ENCODE measurements at places on chromosomes 2 and 18. TPM values are rescaled to one million over a fixed set of nuclear protein-coding genes. Genes with fewer than 3 reads are reported as not detected.

Gene FARSB
- total RNA-seq = 14.7 TPM

Gene MYO7B
- under 0.01 TPM for total RNA-seq

Gene LYG2
- not detected for total RNA-seq

Gene CDH20
- total RNA-seq = not detected

Gene APLF
- 10.0 TPM for total RNA-seq

Gene PTPRN
- 1.2 TPM for total RNA-seq

Gene CXCR4
- total RNA-seq = under 0.01 TPM

DNA sequence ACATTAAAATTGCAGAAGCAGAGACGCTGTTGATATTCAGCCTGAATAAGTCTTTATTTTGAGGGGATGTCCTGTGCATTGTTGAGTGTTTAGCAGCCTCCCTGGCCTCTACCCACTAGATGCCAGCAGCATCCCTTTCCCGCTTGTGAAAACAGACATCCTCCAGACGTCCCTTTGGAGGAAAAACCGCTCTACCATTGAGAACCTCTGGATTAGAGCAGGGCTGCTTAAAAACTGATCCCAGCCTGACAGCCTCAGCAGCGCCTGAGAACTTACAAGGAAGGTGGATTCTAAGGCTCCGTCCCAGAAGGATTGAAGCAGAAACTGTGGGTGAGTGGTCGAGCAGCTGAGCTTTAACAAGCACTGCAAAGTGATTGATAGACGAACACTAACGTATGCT, 349.7 kb downstream of the CYRIA start:
- no peaks in the 10 kb centered on the region for H3K27me3 ChIP-seq
- no peaks in the 10 kb centered on the region for H3K4me1 ChIP-seq
- no peak overlapping the region for H3K27ac ChIP-seq
- H3K36me3 ChIP-seq = no peaks in the 10 kb centered on the region
- no peak overlapping the region for H3K4me3 ChIP-seq

DNA sequence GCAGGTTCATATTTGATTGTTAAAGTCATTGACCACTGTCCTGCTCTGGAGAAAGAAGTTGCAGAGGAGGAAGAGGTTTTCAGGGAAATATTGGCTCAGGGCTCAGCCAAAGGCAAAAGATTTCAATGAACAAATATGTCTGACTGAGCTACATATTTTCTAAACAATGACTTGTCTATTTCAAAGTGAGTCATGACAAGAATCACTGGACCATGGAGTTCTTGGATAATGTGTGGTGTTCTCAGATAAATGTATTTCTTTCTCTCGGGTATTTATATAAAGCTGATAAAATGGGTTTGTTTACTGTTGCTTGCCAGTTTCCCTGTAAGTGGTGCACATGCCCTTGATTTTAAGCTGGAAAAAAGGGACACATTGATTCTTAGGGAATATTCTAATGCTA, 34.3 kb upstream of the RMP24 start:
- no peaks in the 10 kb centered on the region for H3K36me3 ChIP-seq
- no peak overlapping the region for H3K4me3 ChIP-seq
- H3K27ac ChIP-seq = no peak overlapping the region
- DNase-seq = no peak
- no peaks in the 10 kb centered on the region for H3K4me1 ChIP-seq

GRCh38 chr2:69020496-69021426, 7.8 kb downstream of the ANTXR1 start:
- H3K27me3 ChIP-seq = no peaks in the 10 kb centered on the region
- no peak overlapping the region for H3K27ac ChIP-seq
- peaks cover 31% of the 10 kb centered on the region for H3K4me1 ChIP-seq
- H3K4me3 ChIP-seq = no peak overlapping the region
- no peak for DNase-seq

DNA sequence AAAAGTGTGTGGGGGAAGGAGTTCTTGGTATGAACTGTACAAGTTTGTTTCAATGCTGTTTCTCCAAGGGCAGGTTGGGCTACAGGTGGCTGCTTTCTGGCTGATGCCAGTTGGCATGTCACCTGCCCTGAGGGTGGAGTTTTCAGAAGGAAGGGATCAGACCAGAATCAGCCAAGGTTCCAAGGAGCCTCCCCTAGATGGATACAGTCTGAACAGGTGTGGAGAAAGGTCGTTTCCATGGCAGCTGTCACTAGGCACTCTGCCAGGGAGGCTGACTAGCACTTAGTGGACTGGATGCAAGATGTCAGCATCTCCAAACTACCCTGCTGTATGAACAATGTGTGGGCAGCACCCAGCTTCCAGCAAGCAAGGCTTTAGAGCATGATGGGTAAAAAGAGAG, 444.4 kb upstream of the HNRNPA3 start:
- H3K4me1 ChIP-seq = no peaks in the 10 kb centered on the region
- H3K27me3 ChIP-seq = no peaks in the 10 kb centered on the region
- no peaks in the 10 kb centered on the region for H3K36me3 ChIP-seq
- no peak overlapping the region for H3K27ac ChIP-seq
- H3K4me3 ChIP-seq = no peak overlapping the region
- DNase-seq = no peak

- H3K27me3 ChIP-seq = no peaks in the 10 kb centered on the region
- no peak overlapping the region for H3K4me3 ChIP-seq
Observed at GRCh38 chr2:149651229-149651628, 63.7 kb upstream of the MMADHC start.

- DNase-seq = no peak
- no peak overlapping the region for H3K4me3 ChIP-seq
- no peak overlapping the region for H3K27ac ChIP-seq
Observed at GRCh38 chr2:88865801-88866371, 174.4 kb downstream of the RPIA start.

GRCh38 chr2:226489775-226490541, 309.7 kb downstream of the IRS1 start:
- peaks cover 7% of the 10 kb centered on the region for H3K4me1 ChIP-seq
- no peak overlapping the region for H3K4me3 ChIP-seq
- DNase-seq = peak; percentile 85
- H3K27ac ChIP-seq = peak overlapping the region; percentile 43
- H3K27me3 ChIP-seq = no peaks in the 10 kb centered on the region

- no peak overlapping the region for H3K27ac ChIP-seq
- no peaks in the 10 kb centered on the region for H3K4me1 ChIP-seq
- DNase-seq = no peak
- no peaks in the 10 kb centered on the region for H3K27me3 ChIP-seq
Observed at GRCh38 chr2:140307532-140307931, 1527.3 kb upstream of the NXPH2 start.

GRCh38 chr2:166957686-166958085, 69.4 kb downstream of the XIRP2 start:
- DNase-seq = no peak
- no peaks in the 10 kb centered on the region for H3K4me1 ChIP-seq
- H3K27me3 ChIP-seq = no peaks in the 10 kb centered on the region
- no peak overlapping the region for H3K27ac ChIP-seq
- no peak overlapping the region for H3K4me3 ChIP-seq

GRCh38 chr2:105749583-105750400, 5.1 kb downstream of the NCK2 start:
- peak overlapping the region; percentile 49 for H3K27ac ChIP-seq
- no peak for DNase-seq
- no peak overlapping the region for H3K4me3 ChIP-seq
- peaks cover 24% of the 10 kb centered on the region for H3K4me1 ChIP-seq

DNA sequence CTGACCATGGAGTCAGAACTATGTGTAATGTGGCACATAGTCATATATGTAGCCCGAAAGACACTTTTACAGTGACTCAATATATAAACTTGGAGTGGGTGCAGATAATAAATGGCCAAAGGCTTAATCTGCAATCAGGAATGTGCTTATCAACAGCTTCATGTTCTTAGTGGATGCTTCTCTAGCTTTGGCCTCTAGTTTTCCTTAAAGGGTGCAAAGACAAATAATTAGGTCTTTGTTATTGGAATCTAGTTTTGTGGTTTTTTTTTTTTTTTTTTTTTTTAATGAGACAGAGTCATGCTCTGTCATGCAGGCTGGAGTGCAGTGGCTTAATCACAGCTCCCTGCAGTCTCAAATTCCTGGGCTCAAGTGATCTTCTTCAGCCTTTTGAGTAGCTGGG, 625.6 kb downstream of the EPHA4 start:
- H3K36me3 ChIP-seq = no peaks in the 10 kb centered on the region
- H3K27me3 ChIP-seq = no peaks in the 10 kb centered on the region
- H3K27ac ChIP-seq = no peak overlapping the region
- no peak overlapping the region for H3K4me3 ChIP-seq

GRCh38 chr2:236867441-236868260, 218.0 kb upstream of the COPS8 start:
- no peak for DNase-seq
- H3K27ac ChIP-seq = no peak overlapping the region
- no peaks in the 10 kb centered on the region for H3K27me3 ChIP-seq
- H3K4me3 ChIP-seq = no peak overlapping the region
- H3K36me3 ChIP-seq = no peaks in the 10 kb centered on the region
- H3K4me1 ChIP-seq = peaks cover 5% of the 10 kb centered on the region

DNA sequence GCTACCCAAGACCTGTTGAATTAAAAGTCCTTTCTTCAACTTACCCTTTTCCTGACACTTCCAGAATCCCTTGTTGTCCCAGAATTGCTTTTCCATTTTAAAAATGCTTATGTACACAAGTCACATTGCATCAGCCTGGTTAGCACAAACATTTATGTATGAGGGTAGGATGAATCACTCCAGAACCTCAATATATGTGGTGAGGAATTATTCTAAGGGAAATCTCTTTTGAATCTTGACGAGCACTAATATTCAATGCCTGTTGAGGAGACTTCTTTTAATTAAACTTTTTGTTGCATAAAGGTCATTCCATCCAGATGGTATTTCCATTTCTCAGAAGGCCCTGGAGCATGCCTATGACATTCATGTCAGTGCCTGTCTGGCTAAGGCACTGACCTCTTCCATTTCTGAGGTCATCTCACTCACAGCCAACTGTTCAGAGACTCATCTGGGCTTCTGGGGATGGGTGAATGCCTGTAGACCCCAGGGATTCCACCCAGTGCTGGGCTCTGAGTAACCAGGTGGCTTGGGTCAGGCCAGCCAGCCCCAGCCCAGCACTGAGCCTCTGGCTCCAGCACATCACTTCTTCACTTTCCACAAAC, 28.2 kb downstream of the ACMSD start:
- H3K36me3 ChIP-seq = no peaks in the 10 kb centered on the region
- no peaks in the 10 kb centered on the region for H3K27me3 ChIP-seq
- H3K4me1 ChIP-seq = peaks cover 11% of the 10 kb centered on the region
- H3K27ac ChIP-seq = peak overlapping the region; percentile 24

GRCh38 chr2:163348857-163349380, 386.9 kb downstream of the FIGN start:
- H3K27me3 ChIP-seq = no peaks in the 10 kb centered on the region
- peaks cover 24% of the 10 kb centered on the region for H3K4me1 ChIP-seq
- no peaks in the 10 kb centered on the region for H3K36me3 ChIP-seq
- H3K4me3 ChIP-seq = peak overlapping the region; percentile 67
- no peak for DNase-seq

- H3K36me3 ChIP-seq = no peaks in the 10 kb centered on the region
- DNase-seq = no peak
- peak overlapping the region; percentile 98 for H3K4me3 ChIP-seq
- peak overlapping the region; percentile 13 for H3K27ac ChIP-seq
- H3K4me1 ChIP-seq = peaks cover 34% of the 10 kb centered on the region
Observed at GRCh38 chr18:35042389-35043071, 1.3 kb downstream of the MAPRE2 start.

DNA sequence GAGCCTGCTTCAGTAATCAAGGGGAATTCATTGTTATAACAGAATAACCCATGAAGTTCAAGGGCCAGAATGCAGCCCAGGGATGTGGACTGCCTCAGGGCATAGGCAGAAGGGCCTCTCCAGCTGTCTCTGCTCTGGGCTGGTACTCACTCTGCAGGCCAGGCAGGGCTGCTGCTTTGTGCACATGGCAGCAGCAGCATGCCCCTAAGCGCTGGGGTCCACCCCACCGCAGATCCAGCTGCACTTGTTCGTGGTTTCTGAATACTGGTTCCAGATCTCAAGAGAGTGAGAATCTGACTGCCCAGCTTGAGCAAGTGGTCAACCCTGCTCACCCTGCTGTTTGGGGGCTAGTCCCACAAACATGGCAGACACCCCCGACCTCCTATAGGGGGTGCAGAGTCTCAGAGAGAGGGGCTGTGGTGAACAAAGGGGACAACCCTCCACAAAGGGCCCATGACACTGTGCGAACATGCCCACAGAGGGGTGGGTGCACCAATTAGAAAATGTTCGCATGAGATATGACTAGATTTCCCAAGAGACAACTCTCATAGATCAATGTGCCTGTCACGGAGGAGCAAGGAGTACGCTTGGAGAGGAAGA, 87.3 kb downstream of the ACTR3 start:
- no peak overlapping the region for H3K27ac ChIP-seq
- H3K4me3 ChIP-seq = no peak overlapping the region
- H3K36me3 ChIP-seq = peaks cover 23% of the 10 kb centered on the region
- peaks cover 29% of the 10 kb centered on the region for H3K4me1 ChIP-seq
- DNase-seq = peak; percentile 71

DNA sequence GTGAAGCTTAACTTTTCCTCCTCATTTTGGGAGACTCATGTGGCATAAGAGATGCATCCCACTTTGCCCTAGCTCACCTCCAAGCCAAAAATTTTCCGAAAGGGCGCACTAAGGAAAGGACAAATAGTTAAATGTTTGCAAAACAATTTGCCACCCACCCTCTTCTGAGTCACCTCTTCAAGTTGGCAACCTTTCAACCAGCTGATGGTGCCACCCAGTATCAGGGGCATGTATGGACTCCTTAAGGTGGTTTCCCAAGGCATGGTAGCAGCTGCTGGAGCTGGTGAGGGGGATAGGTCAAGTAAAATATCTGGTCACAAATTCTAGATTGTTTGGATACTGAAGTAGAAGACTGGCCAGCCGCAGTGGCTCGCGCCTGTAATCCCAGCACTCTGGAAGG, 17.2 kb upstream of the ITGAV start:
- no peak for DNase-seq
- no peaks in the 10 kb centered on the region for H3K27me3 ChIP-seq
- H3K4me3 ChIP-seq = no peak overlapping the region

GRCh38 chr2:60512062-60512622, 41.3 kb downstream of the BCL11A start:
- H3K36me3 ChIP-seq = no peaks in the 10 kb centered on the region
- no peak overlapping the region for H3K27ac ChIP-seq
- no peaks in the 10 kb centered on the region for H3K27me3 ChIP-seq
- H3K4me1 ChIP-seq = peaks cover 19% of the 10 kb centered on the region
- H3K4me3 ChIP-seq = no peak overlapping the region

- no peak overlapping the region for H3K4me3 ChIP-seq
- H3K4me1 ChIP-seq = peaks cover 7% of the 10 kb centered on the region
- DNase-seq = no peak
- H3K36me3 ChIP-seq = no peaks in the 10 kb centered on the region
Observed at GRCh38 chr2:144642131-144642530, 122.2 kb upstream of the ZEB2 start.

DNA sequence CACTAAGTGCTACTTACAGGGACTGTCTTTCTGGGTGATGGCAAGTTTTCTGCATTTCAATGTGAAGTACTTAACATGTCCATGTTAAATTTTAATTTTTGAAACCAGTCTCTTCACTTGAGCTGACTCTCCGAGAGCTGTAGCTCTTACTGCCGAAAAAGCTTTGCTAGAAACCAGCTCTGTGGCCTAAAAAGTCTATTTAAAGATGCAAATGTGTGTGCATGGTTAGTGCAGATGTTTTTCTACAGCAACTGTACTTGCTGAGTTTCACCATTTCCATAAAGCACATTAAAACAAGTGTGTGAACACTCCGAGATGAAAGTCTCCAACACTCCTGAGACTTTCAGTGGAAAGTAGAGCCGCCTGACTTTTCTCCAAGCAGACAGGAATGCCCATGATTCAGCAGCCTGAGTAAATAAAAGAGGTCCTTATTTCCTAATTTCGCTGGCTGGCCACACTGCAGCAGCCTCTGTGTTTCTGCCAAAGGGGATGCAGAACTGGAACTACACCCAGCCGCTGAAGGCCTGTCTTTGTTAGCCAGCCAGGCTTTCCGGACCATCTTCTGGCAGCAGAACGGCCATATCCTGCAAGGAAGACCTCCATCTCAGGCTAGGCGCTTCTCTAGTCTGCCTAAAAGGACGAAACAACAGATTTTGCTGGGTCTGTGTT, 121.2 kb downstream of the ZNF521 start:
- peak overlapping the region; percentile 44 for H3K4me3 ChIP-seq
- no peaks in the 10 kb centered on the region for H3K36me3 ChIP-seq
- H3K4me1 ChIP-seq = peaks cover 27% of the 10 kb centered on the region
- no peaks in the 10 kb centered on the region for H3K27me3 ChIP-seq
